ENCODE measurements at places on chromosomes 6 and 20.

DNA sequence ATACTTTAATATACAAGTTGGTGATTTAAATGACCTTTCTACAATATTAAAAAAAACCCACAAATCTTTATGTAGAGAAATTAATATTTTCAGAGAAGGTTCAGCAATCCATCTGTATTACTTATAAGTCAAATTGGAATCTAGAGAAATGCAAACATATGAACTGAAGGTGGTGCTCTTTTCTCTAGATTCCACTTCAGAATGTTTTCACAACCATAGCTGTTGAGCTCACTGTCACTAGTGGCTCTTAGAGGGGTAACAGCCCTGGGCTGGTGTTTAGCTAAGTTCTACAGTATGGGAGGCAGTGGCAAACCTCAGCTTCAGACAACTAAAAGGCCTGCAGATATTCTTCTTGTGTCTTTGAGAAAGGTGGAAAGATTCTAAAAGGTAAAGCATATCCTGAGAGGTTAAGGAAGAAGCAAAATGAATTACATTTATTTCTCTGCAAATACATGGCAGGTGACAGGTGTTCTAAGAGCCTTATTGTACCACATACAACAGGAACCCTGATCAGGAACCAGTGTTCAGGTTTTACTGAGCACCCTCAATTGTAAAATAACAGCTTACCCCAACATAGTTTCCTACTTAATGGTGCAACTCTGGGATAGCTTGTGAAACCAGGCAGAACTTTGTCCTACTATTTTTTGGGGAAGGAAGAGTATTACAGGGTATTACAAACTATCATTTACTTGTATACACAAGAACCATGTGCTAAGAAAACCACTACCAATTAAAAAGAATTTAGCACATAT lies 56.6 kb upstream of the SAMHD1 start:
- DNase-seq: peak; percentile 33

- DNase-seq: peak; percentile 89
These were observed 77.5 kb downstream of the ATXN1 start for GRCh38 chr6:16683641-16684194.

DNA sequence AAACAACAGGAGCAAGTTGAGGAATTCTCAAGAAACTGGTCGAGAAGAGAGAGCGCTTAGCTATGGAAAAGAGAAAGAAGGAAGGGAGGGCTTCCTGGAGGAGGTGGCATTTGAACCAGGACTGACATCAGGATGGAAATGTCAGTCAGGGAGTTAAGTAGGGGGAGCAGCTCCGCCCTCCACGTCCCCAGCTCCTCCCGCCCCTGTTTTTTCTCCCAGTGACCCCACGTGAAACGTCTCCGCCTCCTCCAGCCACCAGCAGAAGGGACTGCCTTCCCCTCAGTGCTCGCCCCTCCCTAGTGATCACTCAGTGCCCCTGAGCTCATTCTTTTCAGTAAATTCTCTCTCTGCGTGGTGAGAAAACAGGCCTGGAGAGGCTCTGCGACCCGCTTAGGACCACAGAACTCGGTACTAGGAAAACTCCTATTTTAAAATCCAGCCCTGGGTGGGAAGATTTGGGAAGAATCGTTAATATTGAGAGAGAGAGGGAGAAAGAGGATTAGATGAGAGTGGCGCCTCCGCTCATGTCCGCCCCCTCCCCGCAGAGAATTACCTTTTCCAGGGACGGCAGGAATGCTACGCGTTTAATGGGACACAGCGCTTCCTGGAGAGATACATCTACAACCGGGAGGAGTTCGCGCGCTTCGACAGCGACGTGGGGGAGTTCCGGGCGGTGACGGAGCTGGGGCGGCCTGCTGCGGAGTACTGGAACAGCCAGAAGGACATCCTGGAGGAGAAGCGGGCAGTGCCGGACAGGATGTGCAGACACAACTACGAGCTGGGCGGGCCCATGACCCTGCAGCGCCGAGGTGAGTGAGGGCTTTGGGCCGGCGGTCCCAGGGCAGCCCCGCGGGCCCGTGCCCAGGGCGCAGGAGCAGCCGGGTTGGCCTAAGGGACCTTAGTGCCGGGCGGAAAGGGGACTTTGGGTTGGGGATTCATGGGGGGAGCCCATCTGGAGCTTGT lies 4.6 kb downstream of the HLA-DPB1 start:
- no peak for DNase-seq

- no peak for DNase-seq
These were observed 102.1 kb downstream of the FNDC1 start for GRCh38 chr6:159271257-159271656.

DNA sequence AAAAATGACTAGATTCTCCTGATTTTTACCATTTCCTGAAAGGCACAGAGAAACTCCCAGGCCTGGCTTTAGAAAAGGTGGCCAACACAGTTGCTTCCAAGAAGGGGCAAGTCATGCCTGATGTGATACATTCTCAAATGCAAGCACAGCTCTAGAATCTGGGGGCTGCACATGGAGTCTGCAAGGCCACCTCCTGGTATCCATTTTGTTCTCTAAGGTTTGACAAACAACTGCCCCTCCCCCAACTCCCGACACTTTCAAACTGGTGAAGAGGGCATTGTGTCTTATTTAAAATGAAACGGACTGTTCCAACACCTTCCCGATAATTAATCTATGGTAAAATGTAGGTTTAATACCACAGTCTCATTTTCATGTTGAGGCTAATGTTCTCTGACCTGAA lies 220.2 kb upstream of the CEP162 start:
- DNase-seq: no peak

DNA sequence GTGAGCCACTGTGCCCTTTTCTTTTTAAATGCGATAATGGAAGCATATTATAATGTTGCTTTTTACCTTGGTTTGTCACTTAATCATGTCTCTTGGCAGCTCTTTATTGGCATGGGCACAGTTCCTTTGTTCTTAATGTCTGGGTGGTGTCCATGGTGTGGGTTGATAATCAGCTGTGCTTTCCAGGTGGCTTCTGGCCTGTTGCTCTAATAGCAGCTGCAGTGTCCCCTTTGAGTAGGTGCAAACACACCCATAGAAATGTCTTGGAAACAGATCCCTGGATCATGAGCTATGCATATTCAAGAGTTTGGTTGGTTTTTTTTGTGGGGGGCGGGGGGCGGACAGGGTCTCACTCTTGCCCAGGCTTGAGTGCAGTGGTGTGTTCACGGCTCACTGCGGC lies 29.9 kb downstream of the EFCAB8 start:
- no peak for DNase-seq

GRCh38 chr20:44361021-44361420 lies 5.5 kb downstream of the HNF4A start:
- DNase-seq: no peak

DNA sequence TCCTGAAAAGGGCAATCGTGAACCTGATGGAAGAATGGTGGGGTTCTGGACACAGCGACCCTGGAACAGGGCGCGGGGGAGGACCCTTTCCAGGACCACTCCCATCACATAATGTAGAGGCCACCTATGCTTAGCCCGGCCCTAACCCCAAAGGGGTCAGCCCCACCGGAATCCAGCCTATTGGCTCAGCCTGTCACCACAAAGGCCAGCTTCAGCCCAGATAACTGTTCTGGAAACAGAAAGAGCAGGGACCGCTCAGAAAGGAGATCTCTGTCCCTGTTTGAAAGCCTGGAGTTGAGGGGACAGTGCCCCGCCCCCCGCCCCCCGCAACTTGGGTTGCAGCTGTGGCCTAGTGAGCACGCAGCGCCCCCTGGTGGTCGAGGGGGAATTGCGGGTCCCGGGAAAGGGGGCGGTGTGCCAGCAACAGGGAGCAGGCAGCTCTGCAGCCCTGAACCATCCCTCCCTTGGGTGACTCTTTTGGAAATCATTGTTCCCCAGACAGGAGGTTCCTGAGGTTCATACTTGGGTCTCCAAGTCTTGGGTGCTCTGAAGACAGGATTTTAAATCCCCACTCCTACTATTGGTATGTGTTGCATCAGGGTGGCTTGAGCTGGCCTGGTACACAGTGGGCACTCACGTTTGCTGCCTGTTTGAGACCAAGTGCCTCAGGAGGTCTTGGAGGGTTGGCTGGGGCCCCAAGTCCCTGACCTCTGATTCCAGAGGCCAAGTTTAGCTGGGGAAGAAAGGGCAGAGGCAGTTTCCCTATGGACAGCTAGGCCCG lies 1.5 kb downstream of the SIGLEC1 start:
- peak; percentile 58 for DNase-seq

DNA sequence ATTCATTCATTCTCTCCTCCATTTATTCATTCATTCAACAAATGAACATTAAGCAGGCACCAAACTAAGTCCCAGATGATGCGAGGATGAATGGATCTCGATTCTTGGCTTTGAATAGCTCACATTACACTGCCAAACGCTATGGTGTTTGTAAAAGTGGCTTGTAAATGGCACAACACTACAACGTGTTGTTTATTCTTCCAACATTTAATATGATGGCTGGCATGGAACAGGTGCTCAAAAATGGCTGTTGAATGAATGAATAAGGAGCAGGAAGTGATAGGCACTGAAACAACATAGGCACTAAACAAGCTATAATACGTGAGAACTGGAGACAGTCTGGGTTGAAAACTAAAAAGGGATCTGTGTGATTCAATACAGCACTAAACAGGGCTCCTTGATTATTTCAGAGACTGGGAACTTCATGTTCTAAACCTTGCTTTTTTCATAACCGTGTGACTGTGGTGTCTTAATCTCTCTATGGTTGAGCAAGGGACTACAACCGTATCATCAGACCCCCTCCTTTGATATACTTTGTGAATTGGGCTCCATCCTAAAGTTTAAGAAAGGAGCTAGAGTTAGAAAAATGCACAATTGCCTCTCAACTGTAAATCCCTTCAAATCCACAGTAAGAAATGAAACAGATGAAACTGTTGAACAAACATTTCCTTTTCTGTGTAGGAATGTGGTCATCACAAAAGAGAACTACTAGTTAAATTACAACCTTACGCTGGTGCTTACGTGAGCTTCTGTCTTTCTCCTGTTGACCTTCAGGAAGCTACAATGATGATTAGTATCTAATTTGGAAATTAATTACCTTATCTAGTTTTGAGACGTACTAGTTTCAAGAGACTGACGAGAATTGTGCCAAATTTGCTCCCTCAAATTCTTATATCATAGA lies 16.9 kb upstream of the SLC16A10 start:
- no peak for DNase-seq

- DNase-seq: no peak
These were observed 19.0 kb upstream of the GSTA4 start for GRCh38 chr6:53014063-53014462.

GRCh38 chr6:170048615-170049256 lies 242.1 kb downstream of the DLL1 start:
- peak; percentile 94 for DNase-seq
